Cardiac muscle cell (in vitro differentiated cells and primary cell): ENCODE measurements at places on chromosomes 7 and 10.

DNA sequence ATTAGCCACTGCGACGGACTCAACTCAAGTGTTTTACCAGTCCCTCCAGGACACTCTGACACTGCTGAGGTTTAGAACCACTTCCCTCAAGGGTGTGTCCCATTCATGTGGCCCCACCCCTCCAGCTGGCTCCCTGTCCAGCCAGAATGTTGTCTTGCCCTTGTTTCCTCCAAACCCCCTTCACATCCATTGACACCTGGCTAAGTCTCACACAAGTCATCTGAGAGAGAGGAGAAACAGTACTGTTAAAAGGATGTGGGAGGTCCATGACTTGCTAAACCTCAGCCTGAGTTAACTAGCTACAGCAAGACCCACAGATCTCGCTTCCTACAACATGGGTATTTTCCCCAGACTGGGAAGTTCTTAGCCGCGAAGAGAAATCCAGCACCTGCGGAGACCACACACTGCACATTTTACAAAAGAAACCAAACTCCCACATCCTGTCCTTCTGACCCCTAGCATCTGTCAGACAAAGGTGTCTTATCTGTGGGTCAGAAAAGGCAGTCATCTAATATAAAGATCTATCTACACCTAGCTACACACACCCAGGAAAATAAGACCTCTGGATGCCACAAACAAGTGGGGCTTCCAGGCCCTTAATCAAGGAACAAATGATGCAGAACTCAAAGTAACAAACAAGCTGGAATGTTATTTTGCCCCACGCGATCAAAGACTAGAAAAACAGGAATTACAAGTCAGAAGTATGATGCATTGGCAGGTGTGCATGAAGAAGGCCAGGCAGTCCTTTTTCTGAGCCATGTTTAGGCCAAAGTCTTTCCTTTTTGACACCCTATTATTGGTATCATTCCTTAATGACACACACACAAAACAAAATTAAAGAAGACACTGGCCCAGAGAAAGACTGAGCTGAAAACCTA, 13.9 kb downstream of the OSBPL3 start:
- no peaks in the 10 kb centered on the region for H3K4me1 ChIP-seq
- no peak for DNase-seq
- no peak overlapping the region for H3K4me3 ChIP-seq

DNA sequence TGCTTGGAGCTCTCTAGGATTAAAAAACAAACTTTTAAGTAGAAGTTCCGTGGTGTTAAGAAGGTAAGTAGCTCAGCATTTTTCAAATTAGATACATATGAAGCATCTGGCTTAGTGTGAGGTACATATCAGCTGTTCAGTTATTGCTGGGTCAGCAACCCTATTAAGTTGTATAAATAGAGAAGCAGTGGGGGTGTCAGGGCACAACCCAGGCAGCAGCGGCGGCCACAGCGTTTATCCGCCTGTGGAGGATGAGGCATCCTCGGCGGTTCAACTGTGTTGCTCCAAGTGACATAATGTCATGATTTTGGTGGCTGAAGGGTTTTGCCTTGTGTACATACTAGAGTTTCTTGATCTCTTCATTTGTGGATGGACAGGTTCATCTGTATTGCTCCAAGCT, 54.6 kb upstream of the KIF5B start:
- no peaks in the 10 kb centered on the region for H3K27me3 ChIP-seq
- no peak for DNase-seq
- H3K4me1 ChIP-seq = no peaks in the 10 kb centered on the region
- no peak overlapping the region for H3K27ac ChIP-seq
- H3K36me3 ChIP-seq = no peaks in the 10 kb centered on the region

- no peaks in the 10 kb centered on the region for H3K27me3 ChIP-seq
- H3K27ac ChIP-seq = no peak overlapping the region
- H3K4me3 ChIP-seq = no peak overlapping the region
- DNase-seq = no peak
- peaks cover 17% of the 10 kb centered on the region for H3K4me1 ChIP-seq
Observed at GRCh38 chr7:117185124-117185523, 137.7 kb downstream of the WNT2 start.

- H3K27me3 ChIP-seq = no peaks in the 10 kb centered on the region
- no peaks in the 10 kb centered on the region for H3K36me3 ChIP-seq
- H3K27ac ChIP-seq = no peak overlapping the region
- no peak overlapping the region for H3K4me3 ChIP-seq
- no peaks in the 10 kb centered on the region for H3K4me1 ChIP-seq
Observed at GRCh38 chr10:94066411-94066810, 72.7 kb downstream of the PLCE1 start.

GRCh38 chr7:22854158-22855048, 31.8 kb upstream of the TOMM7 start:
- no peaks in the 10 kb centered on the region for H3K27me3 ChIP-seq
- peak overlapping the region; percentile 23 for H3K4me3 ChIP-seq
- H3K4me1 ChIP-seq = no peaks in the 10 kb centered on the region
- no peaks in the 10 kb centered on the region for H3K36me3 ChIP-seq
- H3K27ac ChIP-seq = no peak overlapping the region
- peak; percentile 95 for DNase-seq

DNA sequence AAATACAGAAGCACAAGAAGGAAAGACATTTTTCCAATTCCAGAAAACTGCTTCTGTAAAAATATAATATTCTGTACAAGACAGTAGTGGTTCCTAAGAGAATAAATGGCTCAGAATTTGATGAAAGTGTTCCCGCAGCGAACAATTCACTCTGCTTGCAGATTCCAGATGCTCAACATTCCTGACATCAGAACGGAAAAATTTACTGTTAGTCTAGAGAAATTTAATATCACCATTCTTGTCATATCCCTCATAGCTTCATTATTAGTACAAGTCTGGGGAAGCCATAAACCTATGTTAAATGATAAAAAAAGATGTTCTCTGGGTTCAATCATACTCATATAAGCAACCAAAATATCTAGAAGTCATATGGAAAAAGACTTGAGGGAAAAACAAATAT, 83.6 kb downstream of the MPP7 start:
- no peak overlapping the region for H3K27ac ChIP-seq
- no peaks in the 10 kb centered on the region for H3K27me3 ChIP-seq
- no peak overlapping the region for H3K4me3 ChIP-seq
- H3K4me1 ChIP-seq = peaks cover 10% of the 10 kb centered on the region

GRCh38 chr7:16504019-16504418, 22.6 kb upstream of the LRRC72 start:
- H3K27me3 ChIP-seq = no peaks in the 10 kb centered on the region
- H3K27ac ChIP-seq = no peak overlapping the region
- H3K4me1 ChIP-seq = no peaks in the 10 kb centered on the region
- no peaks in the 10 kb centered on the region for H3K36me3 ChIP-seq
- DNase-seq = no peak
- no peak overlapping the region for H3K4me3 ChIP-seq

GRCh38 chr10:69091143-69091651, 3.3 kb downstream of the SRGN start:
- H3K27ac ChIP-seq = no peak overlapping the region
- no peaks in the 10 kb centered on the region for H3K4me1 ChIP-seq
- no peaks in the 10 kb centered on the region for H3K27me3 ChIP-seq
- no peaks in the 10 kb centered on the region for H3K36me3 ChIP-seq
- no peak overlapping the region for H3K4me3 ChIP-seq
- no peak for DNase-seq

DNA sequence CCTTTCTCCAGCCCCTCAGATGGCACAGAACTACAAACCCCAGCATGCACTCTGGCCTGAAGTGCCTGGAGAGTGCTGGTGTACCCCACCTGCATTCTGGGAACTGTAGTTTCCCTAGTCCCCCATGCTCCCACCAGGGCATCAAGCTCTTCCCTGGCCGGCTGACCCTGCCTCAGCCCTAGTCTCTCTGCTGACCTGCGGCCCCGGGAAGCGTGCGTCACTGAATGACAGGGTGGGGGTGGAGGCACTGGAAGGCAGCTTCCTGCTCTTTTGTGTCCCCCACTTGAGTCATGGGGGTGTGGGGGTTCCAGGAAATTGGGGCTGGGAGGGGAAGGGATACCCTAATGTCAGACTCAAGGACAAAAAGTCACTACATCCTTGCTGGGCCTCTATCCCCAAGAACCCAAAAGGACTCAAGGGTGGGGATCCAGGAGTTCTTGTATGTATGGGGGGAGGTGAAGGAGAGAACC, 2.1 kb downstream of the NOS3 start:
- H3K27ac ChIP-seq = peak overlapping the region; percentile 90
- DNase-seq = peak; percentile 52
- H3K36me3 ChIP-seq = no peaks in the 10 kb centered on the region
- H3K27me3 ChIP-seq = no peaks in the 10 kb centered on the region
- no peak overlapping the region for H3K4me3 ChIP-seq

DNA sequence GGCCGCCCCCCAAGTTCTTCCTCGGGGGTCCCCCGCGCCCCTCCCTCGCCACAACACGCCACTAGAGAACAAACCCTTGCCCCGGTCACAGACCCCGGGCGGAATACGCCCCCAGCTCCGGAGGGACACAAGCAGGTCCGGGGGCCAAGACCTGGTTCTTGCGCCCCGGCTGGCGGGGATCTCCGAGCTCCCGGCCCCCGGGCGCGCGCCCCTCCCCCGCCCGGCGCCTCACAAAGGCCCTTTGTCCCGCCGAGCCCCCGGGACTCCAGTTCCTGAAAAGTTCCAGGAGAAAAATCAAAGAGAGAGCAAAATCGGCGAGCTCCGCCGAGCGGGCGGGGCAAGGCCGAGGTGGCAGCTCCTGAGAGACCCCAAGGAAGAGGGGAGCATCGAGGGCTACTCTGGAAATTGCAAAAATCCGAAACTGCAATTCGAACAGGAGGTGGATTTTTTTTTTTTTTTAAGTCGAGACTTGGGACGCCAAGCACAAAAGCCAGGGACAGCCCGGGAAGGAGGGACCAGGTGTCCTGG, 4.0 kb downstream of the TNRC18 start:
- DNase-seq = peak; percentile 39
- H3K36me3 ChIP-seq = no peaks in the 10 kb centered on the region
- H3K4me1 ChIP-seq = peaks cover 25% of the 10 kb centered on the region
- no peaks in the 10 kb centered on the region for H3K27me3 ChIP-seq
- H3K27ac ChIP-seq = peak overlapping the region; percentile 100
- H3K4me3 ChIP-seq = peak overlapping the region; percentile 94

- H3K36me3 ChIP-seq = no peaks in the 10 kb centered on the region
- H3K27ac ChIP-seq = no peak overlapping the region
- H3K4me3 ChIP-seq = no peak overlapping the region
- DNase-seq = peak; percentile 86
- no peaks in the 10 kb centered on the region for H3K27me3 ChIP-seq
Observed at GRCh38 chr7:47818796-47819606, 129.3 kb downstream of the PKD1L1 start.

DNA sequence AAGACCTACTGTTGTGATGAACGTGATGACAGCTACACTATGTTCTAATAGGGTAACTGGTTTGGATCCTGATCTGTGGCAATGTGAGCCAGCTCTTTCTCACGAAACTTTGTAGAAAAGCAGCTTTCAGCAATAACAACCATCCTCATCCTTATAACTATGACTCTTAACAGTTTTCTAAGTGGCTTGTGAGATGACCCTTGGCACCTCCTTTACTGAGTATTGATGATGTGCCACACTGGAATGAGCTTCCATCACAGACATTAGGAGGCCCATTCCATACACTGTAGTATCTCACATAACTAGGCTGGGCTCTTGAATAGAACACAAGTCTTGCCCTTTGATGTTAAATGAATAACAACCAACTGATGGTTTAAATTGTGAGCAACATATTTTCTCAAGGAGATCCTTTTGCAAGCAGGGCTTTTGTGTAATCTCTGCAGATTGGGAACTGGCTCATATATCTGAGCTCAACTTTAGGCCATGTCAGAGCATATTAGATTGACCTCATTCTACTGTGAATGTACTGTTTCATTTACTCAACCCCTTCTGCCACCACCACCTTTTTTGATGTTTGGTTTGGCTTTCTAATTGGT, 46.4 kb downstream of the MYPN start:
- no peaks in the 10 kb centered on the region for H3K36me3 ChIP-seq
- H3K27ac ChIP-seq = no peak overlapping the region
- H3K4me3 ChIP-seq = no peak overlapping the region
- peak; percentile 3 for DNase-seq
- no peaks in the 10 kb centered on the region for H3K27me3 ChIP-seq

DNA sequence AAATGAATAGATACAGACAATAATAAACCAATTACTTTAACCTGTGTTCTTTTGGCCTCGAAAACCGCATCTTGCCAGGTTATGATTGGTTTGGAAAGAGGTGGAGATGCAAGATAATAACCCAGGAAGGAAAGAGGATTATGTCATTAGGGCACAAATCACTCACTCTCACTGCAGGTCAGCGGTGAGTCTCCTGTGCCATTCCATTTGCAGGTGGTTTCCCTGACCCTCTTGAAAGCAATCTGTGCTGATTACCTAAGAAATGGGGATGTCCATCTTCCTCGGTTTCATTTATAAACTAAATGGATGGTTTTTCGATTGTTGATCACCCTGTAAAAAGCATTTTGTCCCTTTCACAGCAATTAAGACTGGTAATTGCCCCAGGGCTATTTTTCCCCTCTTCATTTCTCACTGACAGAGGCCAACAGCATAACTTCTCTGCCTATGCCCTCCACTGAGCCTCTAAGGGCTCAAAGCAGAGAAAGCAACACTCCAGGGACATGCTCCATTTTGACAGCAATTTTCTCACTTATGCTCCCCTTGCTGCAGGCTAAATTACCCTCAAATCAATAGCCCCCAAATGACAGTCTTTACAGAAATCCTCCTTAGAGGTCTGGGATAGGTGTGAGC, 257.5 kb downstream of the IPMK start:
- H3K27ac ChIP-seq = no peak overlapping the region
- no peak overlapping the region for H3K4me3 ChIP-seq
- no peaks in the 10 kb centered on the region for H3K4me1 ChIP-seq

DNA sequence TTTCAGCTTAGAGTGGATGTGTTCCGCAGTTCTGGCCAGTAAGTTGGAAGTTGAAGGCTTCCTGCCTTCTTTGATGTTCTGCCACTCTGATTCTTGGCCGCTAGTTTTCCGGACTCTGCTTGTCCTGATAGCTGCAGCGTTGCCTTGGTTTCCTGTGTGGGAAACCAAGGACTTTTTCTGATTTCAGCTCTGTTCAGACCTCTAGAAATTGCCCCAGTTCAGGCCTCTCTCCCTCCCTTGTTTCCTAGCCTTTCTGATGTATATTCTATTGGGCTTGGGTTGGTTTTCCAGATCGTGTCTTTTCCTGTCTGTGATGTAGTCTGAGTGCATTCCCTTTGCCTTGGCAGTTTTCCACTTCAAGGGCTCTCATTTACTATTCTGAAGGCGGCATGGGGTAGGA, 318.7 kb downstream of the BBS9 start:
- no peak overlapping the region for H3K27ac ChIP-seq
- H3K4me3 ChIP-seq = no peak overlapping the region
- DNase-seq = peak; percentile 52

- H3K4me3 ChIP-seq = no peak overlapping the region
- H3K36me3 ChIP-seq = no peaks in the 10 kb centered on the region
- H3K27ac ChIP-seq = no peak overlapping the region
- H3K27me3 ChIP-seq = no peaks in the 10 kb centered on the region
- DNase-seq = no peak
- peaks cover 16% of the 10 kb centered on the region for H3K4me1 ChIP-seq
Observed at GRCh38 chr10:86950349-86950748, 7.1 kb downstream of the MMRN2 start.

DNA sequence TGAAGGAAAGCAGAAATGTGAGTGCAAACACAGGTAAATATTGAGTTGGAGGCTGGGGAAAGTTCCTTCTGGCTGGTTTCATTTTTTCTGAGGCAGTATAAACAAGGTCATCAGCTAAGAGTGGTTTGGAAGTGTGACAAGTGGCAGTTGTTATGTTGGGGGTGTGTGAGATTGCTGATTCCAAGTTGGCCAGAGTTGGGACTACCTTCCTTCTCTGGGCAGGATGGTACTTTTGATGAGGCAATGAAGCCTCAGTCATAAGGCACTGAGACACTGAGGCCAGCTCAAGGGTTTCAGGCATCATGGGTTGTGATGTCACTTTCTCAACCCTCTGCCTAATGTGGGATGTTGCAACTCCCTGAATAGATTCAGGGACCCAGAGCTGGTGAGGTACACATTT, 8.2 kb upstream of the PTTG1IP2 start:
- H3K27ac ChIP-seq = no peak overlapping the region
- no peak for DNase-seq
- H3K36me3 ChIP-seq = no peaks in the 10 kb centered on the region
- H3K27me3 ChIP-seq = no peaks in the 10 kb centered on the region
